Myocyte (in vitro differentiated cells): ENCODE measurements at places on chromosomes 12 and 14. TPM values are rescaled to one million over a fixed set of nuclear protein-coding genes. Genes with fewer than 3 reads are reported as not detected.

The GPR65 gene
- 0.05 TPM in 1 of 2 replicates, not detected in the other for total RNA-seq

The WSCD2 gene
- not detected in 2 replicates for total RNA-seq

DNA sequence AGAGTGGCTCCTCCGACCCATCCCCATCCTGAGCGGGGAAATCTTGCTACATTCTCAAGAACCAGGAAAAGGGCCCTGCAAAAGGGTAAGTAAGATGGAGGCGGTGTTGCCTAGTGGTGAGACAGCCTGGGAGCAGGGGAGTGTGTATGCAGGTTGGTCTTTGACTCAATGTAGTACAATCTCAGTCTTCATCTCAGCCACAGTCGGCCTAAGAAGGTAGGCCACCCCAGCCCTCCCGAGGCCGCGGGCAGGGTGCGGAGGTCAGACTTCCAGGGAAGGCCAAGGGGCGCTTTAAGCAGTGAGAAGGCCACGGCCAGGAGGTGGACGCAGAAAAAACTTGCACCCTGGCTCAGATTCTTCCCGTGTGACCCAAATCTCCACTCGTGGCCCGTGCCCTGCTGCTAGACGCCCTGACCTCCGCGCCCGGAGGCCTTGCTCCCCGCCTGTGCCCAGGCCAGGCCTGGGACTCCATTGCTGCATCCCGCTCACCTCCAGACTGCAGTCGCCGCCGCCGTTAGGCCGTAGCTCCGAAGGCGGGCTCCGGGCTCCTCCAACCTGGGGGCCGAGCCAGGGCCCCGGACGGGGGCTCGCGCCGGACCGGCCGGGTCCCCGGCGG is 435 bp downstream of the FOXM1 start:
- no peak for DNase-seq

DNA sequence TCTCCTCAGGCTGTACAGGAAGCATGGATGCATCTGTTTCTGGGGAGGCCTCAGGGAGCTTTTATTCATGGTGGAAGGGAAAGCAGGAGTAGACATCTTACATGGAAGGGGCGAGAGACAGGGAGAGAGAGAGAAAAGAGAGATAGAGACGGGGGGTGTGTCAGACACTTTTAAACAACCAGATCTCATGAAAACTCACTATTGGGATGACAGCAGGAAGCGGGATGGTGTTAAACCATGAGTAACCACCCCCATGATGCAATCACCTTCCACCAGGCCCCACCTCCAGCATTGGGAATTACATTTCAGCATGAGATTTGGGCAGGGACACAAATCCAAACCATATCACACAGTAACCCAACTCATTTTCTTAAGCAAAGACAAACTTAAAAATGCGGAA is 110.0 kb upstream of the EEA1 start:
- no peak for DNase-seq

GRCh38 chr14:67313153-67313552 is 46.5 kb downstream of the ATP6V1D start:
- no peak for DNase-seq

DNA sequence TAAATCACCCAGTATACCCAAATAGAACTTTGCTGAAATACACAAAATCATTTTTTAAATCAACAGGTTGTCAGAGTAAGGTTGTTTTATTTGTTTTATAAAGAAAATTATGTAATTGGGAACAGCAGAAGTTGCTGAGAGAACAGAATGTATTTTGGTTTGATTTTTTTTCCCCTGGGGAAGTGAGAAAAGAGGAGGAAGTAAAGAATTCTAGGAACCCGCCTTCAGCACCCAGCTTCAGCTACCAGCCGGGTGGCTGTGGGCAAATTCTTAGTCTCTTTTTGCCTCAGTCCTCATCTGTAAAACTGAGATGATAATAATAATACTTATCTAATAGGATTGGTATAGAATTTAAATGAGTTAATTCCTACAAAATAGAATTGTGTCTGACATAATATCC is 119.4 kb downstream of the SRGAP1 start:
- no peak for DNase-seq

- peak; percentile 38 for DNase-seq
Observed at GRCh38 chr12:10501030-10501429, 4.7 kb upstream of the EIF2S3B start.

DNA sequence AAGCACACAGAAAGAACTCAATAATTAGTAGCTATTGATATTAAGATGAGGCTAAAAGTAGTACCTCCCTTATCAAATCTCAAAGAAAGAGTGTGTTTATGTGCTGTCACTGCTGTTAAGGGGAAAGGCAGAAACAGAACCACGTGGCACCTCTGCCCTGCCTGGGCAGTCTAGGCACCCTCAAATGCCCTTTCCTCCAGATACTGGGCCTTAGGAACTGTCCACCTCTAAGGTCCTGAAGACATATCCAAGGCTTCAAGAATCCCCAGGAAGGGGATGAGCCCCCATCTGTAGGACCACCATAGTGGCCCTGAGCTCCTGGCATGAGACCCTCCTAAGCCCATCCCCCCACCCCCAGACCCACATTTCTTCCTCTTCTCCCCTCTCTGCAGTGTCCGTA is 29.1 kb downstream of the NGB start:
- peak; percentile 24 for DNase-seq

GRCh38 chr12:56593909-56594621 is 36.1 kb downstream of the BAZ2A start:
- DNase-seq = peak; percentile 71

GRCh38 chr12:84763107-84763506 is 149.5 kb downstream of the SLC6A15 start:
- peak; percentile 11 for DNase-seq

DNA sequence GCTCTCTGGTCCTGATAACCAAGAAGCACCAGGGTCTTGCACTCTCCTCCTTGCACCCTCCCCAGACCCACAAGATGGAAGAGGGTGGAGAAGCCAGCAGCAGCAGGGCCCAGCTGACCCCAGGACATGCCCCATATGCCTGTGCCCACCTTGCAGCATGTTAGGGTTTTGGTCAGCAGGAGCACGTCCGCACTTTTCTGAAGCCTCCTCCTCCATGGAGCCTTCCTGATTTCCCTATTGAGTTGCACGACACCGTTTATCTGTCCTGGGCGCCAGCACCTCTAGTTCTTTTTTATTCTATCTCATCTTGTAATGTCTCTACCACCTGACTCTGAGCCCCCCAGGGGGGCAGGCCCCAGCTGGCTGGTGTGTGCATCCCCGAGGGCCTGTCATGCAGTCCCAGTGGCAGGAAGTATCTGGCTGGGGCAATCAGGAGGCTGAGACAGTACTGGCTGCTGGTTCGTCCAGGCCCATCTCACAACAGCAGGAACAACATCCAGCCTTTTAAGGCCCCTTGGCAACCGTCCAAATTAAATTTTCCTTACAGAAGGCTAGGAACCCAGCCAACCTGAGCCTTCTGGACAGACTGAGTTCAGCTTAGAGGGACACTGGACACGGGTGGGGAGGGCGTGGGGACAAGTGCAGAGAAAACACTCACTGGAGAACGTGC is 39.6 kb downstream of the CCDC85C start:
- DNase-seq = peak; percentile 41

DNA sequence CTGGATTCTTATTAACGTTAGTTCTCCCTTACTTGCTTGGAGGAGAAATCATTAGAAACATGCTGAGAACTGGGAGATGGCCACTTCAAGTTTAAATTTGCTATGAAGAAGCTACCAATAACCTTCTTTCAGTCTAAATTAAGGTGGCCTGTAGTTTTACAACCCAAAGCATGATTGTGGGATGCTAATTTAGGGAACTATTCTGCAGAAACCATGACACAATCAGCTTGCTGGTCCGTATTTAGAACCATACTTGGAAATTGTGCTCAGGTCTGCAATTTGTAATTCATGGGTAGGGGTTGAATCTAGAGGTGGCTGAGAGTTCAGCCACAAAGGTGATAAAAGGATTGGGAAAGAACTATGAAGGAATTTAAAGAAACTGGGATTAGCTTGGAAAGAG is 405.7 kb downstream of the RAD51B start:
- no peak for DNase-seq

DNA sequence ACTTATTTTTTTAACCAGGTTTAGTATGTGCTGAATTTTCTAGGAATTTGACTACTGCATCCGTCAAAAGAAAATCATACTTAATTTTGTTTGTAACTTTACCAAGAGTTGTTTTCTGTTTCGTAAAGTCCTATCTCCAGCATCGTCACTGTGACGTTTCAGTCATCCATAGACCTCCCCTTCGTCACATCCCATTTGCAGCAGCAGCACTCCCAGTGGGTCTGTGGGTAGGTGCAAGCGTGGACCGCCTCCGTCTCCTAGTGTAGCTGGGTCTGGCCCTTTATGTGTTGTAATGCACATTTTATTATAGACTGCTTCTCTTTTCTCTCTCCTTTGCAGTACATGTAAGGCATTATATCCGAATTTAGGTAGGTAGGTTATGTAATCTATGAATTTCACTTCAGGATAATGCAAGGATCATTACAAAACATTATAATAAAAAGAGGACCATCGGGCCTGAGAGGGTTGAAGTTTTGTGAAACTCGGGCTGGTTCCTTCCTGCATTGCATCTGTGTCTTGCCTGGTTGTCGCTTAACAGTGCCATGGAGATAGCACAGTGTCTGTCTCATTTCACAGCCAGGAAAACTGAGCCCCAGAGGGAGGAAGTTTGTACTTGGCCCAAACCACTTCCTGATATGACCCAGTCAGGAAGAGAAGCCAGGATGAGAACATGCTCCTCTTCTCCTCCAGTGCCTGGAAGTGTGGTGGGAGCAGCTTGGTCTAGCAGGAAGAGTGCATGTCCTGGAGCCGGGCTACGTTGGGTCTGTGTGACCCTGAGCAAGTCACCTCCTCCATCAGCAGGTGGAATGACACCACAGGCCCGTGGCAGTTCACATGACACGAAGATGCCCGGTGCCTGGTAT is 41.3 kb downstream of the EVL start:
- no peak for DNase-seq
